ENCODE measurements at places on chromosomes 11 and 22.

GRCh38 chr11:15970506-15971214 is 385.7 kb downstream of the SOX6 start:
- no peak for DNase-seq

DNA sequence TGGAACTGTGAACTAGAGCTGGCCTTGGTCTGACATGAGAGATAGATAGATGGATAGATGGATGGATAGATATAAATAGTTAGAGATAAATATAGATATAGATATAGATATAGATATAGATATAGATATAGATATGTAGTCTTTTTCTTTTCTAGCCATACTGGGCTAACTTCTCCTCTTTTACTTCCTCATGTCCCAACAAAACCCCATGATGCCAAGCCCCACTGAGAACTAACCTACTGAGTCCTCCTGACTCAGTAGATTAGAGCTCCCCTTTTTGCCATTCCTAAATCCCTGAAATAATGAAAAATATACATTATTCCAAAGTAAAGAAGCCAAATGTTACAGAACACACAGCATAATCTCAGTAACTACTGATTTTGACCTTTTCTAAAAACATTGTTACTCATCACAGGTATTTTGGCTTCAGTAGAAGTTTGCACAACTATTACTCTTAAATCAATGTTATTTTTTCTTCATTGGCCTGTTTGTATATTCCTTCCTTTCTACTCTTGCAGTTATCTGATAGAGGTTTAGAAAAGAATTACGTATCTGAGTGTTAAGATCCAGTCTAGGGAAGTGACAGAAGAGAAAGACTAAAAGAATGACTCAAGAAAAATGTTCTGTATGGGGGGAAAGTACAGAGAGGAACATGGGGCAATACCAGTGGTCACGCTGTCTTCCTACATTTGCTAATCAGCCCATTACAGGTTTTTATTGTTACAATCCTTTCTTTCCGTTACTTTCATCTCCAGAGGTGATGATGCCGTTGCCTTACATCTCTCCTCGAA is 6.0 kb upstream of the OR10D3 start:
- no peak for DNase-seq

- no peak for DNase-seq
These were observed 42.0 kb downstream of the ALG9 start for GRCh38 chr11:111829185-111829968.

GRCh38 chr11:95138448-95138847 is 48.8 kb downstream of the ENDOD1 start:
- DNase-seq, result no peak

- DNase-seq, result no peak
These were observed 203.1 kb upstream of the MPPED2 start for GRCh38 chr11:30789270-30789669.

DNA sequence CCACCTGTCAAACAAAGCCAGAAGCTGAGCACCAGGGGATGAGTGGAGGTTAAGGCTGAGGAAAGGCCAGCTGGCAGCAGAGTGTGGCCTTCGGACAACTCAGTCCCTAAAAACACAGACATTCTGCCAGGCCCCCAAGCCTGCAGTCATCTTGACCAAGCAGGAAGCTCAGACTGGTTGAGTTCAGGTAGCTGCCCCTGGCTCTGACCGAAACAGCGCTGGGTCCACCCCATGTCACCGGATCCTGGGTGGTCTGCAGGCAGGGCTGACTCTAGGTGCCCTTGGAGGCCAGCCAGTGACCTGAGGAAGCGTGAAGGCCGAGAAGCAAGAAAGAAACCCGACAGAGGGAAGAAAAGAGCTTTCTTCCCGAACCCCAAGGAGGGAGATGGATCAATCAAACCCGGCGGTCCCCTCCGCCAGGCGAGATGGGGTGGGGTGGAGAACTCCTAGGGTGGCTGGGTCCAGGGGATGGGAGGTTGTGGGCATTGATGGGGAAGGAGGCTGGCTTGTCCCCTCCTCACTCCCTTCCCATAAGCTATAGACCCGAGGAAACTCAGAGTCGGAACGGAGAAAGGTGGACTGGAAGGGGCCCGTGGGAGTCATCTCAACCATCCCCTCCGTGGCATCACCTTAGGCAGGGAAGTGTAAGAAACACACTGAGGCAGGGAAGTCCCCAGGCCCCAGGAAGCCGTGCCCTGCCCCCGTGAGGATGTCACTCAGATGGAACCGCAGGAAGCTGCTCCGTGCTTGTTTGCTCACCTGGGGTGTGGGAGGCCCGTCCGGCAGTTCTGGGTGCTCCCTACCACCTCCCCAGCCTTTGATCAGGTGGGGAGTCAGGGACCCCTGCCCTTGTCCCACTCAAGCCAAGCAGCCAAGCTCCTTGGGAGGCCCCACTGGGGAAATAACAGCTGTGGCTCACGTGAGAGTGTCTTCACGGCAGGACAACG is 11.7 kb downstream of the CXCR5 start:
- DNase-seq, result no peak

- no peak for DNase-seq
These were observed 72.7 kb downstream of the SLC1A2 start for GRCh38 chr11:35346472-35347156.

DNA sequence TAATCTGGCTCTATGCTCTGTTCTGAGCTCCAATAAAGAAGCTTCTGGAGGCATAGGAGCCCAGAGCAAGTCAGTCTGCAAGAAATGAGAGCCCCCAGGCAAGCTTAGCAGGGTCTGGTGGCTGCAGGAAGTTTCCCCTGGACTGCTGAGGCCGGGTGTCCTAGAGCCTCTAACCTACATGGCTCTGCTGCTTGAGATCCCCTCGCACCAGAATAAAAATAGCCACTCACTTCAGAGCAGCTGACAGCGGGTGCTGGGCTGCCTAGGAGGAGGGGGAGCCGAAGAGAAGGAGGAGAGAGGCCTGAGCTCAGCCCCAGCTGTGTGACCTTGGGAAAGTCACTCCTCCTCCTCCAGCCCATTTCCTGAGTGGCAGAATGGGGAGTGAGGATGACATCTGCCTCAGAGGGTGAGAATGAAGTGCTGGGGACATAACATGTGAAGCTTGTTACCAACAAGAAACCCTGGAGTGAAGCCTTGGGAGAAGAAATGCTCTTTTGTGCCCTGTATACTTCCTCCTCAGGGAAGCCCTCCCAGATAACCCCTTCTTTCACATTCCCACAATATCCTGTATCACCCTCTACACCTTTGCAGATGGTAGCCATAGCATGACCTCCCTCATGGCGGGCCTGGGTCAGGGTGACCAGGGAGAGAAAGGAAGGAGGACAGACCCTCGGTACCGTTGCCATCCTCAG is 3.6 kb upstream of the INPP5J start:
- no peak for DNase-seq

DNA sequence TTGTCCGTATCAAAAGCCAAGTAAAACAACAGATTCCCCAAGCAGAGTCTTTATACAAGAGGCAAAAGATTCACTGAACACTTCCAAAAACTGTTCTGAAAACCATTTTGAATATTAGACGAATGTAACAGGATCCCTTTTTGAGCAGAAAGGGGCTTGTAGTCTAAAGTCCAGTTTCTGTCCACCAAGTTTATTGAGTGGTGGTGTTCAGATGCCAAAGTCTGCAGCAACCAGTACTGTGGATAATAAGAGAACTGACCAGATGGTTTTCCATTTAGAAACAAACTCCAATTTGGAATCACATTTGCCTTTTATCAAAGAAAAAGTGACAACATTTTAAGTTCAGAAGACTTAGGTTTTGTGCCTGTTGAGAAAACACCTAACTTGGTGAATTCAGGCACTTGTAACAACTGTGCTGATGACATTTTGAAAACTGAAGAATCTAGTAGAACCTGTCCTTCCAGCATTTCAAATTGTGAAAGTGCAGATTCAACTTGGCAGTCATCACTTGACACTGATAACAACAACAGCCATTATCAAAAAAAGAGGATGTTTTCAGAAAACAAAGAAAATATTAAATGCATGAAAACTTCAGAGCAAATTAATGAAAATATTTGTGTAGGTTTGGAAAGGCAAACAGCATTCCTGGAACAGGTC is 217.1 kb downstream of the CSNK2A3 start:
- no peak for DNase-seq

DNA sequence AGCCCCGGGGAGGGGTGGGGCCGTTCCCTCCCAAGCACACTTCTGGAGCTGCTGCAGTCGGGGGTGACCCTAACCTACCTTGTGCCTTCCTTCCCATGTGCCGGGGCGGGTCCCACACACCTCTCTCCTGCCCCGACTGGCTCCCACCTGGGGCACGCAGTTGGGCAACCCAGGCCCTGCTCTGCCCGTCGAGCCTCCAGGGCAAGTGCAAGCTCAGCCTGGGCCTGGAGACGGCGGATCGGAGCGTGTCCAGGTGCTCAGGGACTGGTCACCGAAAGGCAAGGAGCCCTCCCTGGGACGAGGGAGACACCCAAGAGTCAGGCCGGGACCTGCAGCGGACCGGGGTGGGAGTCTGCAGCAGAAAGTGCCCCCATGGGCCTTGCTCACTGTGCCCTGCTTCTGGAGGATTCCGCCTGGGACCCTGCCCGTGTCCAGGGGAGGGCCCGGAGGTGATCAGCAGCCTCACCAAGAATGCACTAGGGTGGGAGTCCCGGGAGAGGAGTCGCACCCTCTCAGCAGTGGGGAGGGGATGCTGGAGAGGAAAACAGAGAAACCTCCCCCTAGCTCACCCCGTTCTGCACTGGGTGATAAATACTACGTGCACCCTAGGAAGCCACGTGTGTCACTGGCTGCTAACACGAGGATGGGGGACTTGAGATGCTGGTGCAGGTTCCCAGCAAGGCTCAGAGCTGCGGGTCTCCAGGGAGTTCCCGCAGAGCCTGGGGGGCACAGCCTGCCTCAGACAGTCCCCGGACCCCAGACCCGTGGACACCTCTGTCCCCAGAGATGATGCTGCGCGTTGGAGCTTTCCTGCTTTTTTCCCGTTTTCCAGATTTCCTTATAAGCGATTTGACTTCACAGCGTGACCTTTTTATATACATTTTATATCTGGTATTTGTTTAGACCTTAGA is 5.2 kb upstream of the GATD1 start:
- DNase-seq, result no peak

DNA sequence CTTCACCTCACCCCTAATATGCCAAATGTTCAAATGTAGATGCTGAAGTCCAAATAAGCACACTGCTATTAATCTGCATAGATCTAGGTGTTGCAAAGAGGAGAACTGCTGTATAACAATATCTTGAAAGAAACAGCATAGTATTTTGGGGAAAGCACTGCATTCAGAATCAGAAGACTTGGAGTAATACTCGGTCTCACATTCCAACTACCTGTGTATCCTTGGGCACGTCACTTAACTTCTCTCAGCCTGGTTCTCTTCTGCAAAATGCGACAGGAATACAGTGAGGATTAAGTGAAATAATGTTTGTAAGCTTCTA is 332 bp upstream of the HMGXB4 start:
- DNase-seq, result no peak

DNA sequence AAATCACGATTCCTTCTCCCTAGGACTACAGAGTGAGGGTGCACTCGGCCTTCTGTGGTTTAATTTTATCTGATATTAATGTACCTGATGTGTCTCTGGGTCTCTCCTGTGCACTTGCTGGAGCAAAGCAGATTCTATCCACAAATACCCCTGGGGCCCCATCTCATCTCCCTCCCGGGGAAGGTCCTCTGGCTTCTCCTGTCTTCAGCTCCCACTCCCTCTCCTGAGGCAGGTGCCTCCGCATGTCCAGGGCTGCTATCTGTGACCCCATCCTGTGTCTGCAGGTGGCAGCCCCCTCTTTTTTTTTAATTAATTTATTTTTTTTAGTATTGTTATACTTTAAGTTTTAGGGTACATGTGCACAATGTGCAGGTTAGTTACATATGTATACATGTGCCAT is 558.7 kb downstream of the BRD1 start:
- no peak for DNase-seq
